ENCODE measurements at places on chromosomes 6 and 20.

GRCh38 chr6:157021344-157021992 is 244.3 kb downstream of the ARID1B start:
- DNase-seq, result peak; percentile 93

DNA sequence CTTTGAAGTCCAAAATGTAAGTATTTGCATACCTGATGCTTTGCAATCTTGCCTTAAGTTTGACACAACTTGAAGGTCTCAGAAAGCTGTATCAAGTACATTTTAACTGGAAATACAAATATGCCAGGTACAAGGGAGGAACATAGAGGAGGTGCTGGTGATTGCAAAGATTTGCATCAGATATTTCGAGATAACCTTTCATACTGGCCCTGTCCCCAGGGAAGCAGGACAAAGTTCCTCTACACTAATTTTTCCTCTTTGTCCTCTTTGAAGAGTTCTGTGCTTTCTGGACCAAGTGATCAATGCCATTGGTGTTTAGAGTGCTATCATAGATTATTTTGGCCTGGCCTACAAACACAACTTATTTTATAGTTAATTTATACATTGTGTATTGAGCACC is 686.1 kb downstream of the HACE1 start:
- no peak for DNase-seq

DNA sequence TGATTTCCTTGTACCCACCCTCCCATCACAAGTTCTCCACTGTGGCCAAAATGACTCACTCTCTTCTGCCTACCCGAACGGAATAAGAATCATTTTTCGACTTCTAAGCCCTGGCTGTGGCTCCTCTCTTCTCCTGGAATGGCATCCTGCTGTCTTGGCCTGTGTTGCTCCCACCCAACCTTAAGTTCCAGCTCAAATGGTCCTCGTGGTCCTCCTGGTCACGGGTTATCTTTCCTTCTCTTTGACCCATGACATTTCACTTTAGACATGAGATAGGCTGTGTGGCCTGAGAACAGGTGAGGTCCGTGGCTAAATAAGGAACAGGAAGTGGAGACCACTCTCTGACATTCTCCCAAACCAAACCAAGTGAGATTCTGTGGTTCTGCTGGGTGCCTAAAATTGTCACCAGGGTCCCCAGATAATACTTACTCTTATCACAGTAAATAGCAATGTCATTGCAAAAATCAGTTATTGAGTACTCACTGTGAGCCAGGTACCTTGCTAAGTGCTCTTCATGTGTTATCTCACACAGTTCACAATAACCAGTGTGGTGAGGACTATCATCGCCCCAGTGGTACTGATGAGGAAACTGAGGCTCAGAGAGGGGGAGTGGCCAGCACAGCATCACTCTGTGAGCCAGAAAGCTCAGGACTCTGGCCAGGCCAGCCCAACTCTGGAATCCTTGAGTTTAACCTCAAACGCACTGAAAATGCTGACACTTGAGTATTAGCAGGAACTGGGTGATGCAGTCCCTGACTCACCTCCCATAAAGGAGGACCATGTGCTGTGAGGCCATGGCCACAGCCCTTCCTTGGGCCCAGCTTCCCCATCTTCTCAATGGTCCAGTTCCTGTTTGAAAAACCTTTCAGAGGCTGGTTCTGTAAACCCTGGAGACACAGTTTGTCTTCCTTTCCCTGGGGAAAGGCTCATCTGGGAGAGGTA is 74.8 kb upstream of the SIRPA start:
- no peak for DNase-seq

DNA sequence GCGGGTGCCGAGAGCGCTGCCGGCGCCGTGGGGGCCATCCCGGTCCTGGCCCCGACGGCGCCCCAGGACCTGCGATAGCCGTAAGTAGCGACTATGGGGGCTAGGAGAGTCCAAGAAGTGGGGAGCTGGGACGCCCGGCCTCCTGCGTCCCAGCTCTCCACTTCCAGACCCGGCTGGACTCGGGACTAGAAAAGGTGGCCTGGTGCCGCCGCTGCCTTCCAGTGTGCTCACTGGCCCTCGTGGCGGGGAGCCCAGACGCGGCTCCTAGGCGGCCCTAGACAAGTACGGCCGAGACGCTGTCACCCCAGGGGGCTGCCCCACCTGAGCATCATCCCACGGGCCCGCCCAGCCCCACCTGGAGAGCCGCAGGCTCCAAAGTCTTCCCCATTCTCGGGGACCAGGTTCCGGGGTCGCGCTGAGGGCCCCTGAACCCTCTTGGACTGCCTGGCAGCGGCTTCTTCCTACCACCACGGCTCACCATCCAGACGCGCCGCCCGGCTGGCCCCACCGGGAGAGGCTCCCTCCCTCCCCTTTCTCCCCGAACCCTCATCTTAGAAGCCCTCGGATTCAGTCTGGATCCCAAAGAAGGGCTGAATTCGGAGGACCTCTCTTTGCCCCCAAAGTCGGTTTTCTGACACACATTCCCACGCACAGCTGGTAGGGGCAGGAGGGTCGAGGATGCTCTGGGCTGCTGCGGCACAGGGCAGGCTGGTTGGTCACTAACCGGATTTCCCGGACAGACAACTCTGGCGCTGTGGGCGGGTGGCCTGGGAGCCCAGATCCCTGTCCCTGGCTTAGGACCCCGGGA is 870 bp upstream of the MDFI start:
- DNase-seq, result no peak

- DNase-seq, result no peak
Observed at GRCh38 chr6:163648868-163649267, 234.3 kb downstream of the QKI start.

DNA sequence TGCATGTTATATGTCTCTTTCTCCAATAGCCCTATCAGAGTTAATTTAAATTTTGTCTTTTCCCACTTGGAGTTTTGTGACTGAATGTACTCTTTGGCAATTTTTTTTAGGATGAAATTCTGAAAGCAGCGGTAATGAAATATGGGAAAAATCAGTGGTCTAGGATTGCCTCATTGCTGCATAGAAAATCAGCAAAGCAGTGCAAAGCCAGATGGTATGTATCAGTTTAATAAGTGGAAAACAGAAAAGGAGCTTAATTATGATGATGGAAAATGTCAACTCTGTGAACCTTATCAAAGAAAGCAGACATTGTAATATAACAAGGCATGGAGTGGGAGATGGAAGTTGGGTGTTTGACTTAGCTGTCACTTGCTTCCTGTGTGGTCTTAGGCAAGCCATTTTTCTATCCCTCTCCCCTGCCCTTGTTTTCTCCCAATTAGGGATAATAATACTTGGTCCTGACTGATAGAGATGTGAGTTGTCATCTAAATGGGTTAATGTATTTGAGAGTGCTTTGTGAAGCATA is 2.7 kb downstream of the CDC5L start:
- DNase-seq, result no peak

DNA sequence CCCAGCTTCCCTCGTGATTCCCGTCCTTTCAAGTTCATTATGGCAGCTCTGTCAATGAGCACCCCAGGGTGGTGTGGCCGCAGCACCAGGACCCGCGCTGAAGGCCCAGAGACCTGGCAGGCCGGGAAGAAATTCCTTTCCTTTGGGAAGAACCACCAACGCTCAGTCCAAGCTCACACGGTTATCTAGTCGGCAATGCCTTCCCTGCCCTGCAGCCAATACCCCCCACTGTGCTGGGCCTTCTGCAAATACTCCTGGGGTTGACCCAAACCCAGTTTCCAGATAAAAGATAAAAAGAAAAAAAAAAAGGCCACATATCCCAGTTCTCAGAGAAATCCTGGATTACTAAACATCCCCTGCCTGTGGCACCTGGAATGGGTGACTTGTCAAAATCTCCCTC is 28.7 kb downstream of the PXDC1 start:
- no peak for DNase-seq

- no peak for DNase-seq
Observed at GRCh38 chr6:74114428-74114827, 418.4 kb downstream of the CD109 start.

DNA sequence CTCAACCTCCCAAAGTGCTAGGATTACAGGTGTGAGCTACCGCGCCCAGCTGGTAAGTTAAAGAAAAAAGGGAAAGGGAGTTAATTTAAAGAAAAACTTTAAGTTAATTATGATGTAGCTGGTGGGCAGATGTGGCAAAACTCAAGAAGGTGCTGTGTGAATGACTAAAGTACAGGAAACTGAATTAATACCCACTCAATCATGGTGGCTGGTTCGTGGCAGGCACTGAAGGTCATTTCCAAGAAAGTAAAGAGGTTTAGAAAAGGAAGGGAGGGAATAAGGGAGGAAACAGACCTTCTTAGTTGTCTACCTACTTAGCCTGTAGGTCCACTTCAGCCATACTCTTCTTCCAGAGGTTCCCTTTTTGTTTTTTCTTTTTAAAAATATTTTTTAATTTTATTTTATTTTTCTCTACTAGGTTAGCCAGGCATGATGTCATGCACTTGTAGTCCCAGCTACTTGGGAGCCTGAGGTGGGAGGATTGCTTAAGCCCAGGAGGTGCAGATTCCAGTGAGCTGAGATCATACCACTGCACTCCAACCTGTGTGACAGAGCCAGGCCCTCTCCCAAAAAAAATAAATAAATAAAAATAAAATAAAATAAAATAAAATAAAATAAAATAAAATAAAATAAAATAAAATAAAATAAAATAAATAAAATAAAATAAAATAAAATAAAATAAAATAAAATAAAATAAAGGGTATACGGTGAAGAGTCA is 11.9 kb upstream of the TGM3 start:
- DNase-seq, result no peak

DNA sequence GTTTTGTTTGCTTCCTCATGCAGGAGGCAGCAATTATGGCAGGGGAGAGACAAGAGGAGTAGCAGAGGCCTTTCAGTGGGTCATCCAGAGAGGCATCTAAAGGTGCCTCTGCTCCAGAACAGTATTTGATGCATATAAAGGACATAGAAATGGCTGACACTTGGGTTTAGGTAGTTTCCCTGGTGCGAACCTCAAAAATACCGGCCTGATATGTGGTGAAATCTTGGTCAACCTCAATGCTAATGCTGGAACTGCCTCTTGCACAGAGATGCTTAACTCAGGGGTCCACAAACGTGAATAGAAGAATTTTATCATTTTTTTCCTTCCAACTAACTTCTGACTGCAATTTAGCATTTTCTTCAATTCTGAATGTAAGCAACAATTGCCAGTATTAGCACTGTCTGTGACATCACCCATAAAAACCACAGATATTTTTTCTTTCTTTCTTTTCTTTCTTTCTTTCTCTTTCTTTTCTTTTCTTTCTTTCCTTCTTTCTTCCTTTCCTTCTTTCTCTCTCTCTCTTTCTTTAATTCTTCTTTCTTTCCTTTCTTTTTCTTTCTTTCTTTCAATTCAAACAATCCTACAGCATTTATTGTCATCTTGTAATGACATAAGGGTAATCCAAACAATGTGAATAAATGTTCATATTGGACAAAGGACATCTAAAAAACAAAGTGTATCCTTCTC is 180.0 kb upstream of the UST start:
- no peak for DNase-seq

DNA sequence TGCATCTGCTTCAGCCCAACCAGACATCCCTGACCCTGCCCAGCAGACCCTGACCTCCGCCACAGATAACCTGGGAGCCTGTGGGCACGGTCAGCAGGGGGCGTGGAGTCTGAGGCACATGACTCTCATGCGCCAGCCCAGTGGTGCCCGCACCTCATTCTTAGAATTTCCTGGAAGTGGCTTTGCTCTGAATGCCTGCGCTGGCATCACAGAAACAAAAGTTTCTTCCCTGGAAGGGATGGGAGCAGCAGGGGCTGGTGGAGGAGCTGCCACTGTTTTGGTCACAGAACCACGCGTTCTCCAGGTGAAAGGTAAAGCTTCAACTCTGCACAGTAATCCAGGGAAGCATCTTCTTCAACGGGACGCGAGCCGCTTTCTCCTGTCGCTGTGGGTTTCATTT is 67.9 kb upstream of the DUSP22 start:
- DNase-seq, result no peak

DNA sequence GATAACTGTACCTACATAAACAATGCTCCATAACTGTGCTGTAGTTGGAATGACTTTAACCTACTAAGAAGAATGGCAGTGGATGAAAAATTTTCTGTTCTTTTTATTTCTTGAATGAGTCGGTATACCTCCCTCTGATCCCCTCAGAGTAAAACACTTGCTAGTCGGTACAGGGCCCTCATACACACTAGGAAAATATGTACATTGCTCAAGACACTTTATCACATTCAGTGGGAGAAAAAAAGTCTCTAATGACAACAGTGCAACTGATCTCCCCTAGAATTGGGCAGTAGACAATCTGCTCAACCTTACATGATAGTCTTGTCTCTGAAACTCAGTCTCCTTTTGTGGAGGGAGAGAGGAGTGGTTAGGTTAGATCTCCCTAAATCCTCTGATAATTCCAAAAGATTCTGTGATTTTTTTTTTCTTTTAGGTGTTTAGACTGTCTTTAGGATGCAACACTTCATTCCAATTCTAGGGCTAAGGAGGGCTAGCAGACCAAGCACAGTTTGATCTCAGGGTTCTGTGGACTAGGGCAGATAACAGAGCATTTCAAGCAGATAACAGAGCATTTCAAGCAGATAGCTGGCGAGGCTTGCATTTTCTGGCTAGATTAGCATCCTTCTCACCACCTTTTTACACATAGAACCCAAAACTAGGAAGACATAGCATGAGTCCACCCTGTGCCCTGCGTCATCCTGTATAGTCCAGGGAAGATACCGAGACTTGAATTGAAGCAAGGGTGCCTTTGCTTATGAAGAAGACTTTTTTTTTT is 100.3 kb upstream of the TNFAIP3 start:
- no peak for DNase-seq

GRCh38 chr6:129279343-129280292 is 396.7 kb downstream of the LAMA2 start:
- DNase-seq, result no peak

DNA sequence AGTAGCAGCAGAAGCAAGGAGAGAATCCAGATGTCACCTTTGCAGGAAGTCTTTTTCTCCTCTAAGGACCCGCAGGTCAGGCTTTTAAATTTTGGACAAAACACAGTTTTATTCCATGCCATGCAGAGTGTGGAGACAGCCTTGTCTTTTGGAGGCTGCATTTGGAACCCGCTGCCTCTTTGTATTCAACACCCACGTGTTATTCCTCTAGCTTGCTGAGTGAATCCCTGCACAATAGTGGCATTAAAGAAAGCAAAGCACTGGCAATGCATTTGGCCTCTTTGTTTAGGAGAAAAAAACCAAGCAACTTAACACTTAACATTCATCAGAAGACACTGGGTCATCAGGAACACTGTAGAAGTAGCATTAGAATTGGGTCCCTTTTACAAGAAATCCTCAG is 43.5 kb downstream of the TFAP2B start:
- no peak for DNase-seq

Data from NCI-H82 (cell line).